ENCODE measurements at places on chromosomes 2 and 18.

DNA sequence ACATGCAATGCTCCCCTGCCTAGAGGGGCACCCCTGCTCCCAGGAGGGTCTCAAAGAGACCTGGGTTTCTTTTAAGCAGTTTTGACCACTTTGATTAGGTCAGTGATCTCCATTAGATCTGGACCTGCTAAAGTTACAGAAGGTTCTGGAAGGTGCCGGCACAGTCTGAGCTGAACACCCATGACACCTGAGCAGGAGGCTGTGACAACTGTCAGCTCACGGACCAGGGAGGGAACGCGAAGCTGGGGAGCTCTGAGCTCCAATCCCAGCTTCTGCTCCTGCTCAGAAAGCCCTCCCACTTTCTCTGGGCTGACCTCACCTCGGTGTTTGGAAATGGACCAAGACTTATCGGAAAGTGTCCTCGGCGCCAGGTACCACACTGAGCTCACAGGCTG, 113.8 kb downstream of the NFATC1 start:
- no peak for DNase-seq

DNA sequence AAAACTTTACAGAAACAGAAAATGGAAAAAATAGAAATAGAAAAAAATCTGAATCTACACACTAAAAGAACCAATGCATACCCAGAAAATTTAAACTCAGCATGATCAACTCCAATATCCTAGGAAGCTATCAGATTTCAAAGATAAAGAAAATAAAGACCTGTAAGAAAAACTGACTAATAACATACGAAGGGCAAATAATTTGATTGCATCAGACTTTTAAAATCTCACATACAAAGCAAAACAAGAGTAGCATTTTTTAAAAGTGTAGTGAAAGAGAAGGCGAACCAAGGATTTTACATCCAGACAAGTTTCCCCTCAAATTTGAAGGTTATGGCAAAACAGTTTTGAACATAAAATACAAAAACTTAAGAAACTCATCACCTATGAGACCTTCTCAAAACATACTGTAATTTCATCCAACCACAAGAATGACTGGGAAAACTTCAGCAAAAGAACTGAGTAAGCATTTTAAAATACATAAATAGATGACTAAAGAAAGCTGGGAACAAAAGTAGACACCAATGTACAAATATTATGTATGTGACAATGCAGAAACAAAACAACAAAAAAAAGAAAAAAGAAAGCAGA, 54.8 kb downstream of the NBAS start:
- DNase-seq = no peak

DNA sequence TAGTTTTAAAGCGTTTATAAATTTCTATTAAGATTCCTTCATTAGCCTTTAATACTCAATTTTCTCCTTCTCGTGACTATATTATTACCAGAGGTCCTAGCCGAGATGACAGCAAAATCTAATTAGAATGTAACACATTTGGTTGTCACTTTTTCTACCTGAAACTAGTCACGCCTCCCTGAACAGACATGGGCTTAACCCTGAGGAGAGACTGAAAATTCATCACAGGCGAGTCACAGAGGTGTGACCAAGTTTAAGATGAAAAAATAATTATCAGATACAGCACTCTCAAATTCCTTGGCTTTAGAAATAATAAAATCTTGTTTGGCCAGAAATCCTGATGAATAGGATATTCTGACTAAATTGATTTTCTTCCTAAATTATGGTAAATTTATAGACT, 834.4 kb upstream of the SLC39A10 start:
- no peak for DNase-seq

- DNase-seq = no peak
These were observed 199.6 kb downstream of the VAPA start for GRCh38 chr18:10113121-10114022.

- no peak for DNase-seq
These were observed 51.9 kb upstream of the POMC start for GRCh38 chr2:25220313-25220712.

GRCh38 chr2:132949108-132949507, 279.1 kb upstream of the LYPD1 start:
- no peak for DNase-seq

- DNase-seq = no peak
These were observed 242.0 kb upstream of the STON1 start for GRCh38 chr2:48287976-48288375.

- no peak for DNase-seq
These were observed 164.3 kb upstream of the SIX2 start for GRCh38 chr2:45173513-45173912.

- DNase-seq = no peak
These were observed 2.3 kb downstream of the KCNE4 start for GRCh38 chr2:223054193-223054781.

GRCh38 chr2:101419096-101419663, 31.9 kb upstream of the CREG2 start:
- DNase-seq = peak; percentile 3

- DNase-seq = no peak
These were observed 12.2 kb downstream of the RAB31 start for GRCh38 chr18:9720327-9720726.

DNA sequence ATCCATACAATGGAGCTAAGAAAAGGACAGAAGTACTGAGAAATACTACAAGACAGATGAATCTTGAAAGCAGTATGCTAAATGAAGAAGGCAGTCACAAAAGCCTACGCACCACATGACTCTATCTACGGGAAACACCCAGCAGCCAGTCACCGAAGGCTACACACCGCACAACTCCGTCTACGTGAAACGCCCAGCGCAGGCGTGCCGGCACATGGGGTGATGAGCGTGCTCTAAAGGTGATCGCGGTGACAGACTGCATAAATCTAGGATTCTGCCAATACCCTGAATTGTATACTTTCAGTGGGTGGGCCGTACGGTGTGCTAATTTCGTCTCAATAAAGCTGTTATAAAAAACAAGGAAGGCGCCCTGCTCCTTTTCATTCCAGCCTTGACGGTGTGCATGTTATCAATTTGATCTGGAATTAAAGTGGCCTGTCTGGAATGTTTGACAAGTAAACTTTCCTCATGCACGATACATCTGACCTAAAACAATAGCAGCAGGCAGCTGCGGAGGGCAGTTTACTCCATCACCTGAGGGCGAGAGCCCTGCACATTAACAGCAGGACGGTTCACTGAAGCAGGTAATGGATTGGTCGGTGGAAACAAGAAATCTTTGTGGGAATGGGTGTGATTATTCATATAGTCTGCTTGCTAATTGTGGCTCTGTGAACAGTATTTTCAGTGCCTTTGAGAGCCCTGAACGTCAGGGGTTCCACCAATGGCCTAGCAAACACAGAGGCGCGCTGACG, 86.2 kb upstream of the SALL3 start:
- DNase-seq = no peak

DNA sequence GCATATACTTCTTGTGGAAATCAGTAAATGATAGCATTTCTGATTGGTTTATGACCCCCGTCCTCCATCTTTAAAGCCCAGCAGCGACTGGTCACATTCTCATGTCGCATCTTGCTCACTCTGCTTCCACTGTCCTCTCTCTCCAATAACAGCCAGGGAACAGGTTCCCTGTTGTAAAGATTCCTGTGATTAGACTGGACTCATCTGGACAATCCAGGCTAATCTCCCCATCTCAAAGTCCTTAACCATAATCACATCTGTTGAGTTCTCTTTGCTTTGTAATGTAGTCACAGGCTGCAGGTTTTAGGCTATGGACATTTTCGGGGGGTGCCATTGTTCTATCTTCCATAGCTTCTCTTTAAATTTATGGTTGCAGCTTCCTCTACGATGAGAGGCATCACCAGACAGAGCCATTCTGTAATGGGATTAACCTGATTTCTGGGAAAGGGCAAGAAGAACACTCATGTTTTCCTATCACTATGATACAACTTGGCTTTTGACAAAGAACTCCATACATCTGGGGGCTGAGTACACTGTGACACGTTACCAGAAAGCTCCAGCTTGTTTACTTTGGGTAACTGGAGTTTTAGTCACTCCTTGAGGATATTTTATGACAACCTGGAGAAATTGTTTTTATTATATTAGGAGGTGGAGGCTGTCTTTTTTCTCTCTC, 159.0 kb downstream of the NYAP2 start:
- no peak for DNase-seq

DNA sequence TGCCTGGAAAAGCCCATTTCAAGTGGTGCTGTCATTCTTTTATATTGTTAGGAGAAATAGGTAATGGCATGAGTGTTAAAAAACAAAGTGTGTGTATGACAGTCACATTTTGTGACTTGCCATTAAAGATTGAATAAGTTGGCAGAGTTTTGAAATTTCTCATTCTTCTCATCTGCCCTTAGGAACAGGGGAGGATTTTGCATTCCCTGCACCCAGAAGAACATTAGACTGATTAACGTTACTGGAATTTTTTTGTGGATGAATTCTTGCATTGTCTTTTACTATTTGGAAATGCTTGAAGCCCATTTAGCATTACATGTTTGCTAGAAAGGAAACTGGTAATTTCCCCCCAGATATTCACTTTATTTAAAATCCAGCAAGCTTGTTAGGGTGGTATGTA, 162.2 kb downstream of the BABAM2 start:
- no peak for DNase-seq

GRCh38 chr2:62329797-62330196, 133.9 kb downstream of the B3GNT2 start:
- DNase-seq = no peak

DNA sequence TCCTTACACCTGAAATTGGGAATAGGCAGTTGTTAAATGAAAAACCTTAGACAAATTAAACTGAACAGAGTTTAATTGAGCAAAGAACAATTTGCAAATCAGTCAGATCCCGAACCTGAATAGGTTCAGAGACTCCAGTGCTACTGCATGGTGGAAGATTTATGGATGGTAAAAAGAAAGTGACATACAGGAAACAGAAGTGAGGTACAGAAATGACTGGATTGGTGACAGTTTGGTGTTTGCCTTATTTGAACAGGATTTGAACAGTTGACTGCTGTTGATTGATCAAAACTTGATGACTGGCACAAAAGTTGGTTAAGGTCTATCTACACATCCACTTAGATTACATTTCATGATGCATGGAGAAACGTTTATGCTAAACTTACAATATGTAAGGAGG, 248.8 kb downstream of the HNMT start:
- DNase-seq = no peak

- DNase-seq = no peak
These were observed 14.9 kb downstream of the DPP4 start for GRCh38 chr2:162058973-162059668.
